Amygdala (tissue), 56 donors: ENCODE measurements at places on chromosomes 7 and 10.

- no peak for DNase-seq
Observed at GRCh38 chr10:6871128-6871527, 291.1 kb upstream of the PRKCQ start.

- DNase-seq, result no peak
Observed at GRCh38 chr10:108427146-108427545, 1262.6 kb upstream of the SORCS1 start.

GRCh38 chr10:59976909-59977308 is 70.6 kb upstream of the CCDC6 start:
- no peak for DNase-seq

DNA sequence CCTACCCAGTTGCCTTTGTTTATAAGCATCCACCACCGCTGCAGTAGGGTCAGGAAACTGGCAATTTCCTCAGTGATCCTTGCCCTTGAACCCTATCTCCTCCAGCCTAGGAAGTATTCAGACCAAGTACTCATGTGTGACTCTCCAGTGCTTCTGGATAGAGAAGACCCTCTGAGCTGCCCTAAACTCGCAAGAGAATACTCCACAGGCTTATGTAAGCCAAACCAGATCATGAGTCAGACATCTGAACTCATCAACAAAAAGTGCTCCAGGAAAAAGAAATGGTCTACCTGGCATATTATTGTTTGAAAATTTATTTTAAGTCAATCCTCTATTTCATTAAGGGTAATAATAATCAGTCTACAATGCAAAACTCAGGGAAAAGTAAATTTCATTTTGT is 101.3 kb downstream of the KAT6B start:
- no peak for DNase-seq

DNA sequence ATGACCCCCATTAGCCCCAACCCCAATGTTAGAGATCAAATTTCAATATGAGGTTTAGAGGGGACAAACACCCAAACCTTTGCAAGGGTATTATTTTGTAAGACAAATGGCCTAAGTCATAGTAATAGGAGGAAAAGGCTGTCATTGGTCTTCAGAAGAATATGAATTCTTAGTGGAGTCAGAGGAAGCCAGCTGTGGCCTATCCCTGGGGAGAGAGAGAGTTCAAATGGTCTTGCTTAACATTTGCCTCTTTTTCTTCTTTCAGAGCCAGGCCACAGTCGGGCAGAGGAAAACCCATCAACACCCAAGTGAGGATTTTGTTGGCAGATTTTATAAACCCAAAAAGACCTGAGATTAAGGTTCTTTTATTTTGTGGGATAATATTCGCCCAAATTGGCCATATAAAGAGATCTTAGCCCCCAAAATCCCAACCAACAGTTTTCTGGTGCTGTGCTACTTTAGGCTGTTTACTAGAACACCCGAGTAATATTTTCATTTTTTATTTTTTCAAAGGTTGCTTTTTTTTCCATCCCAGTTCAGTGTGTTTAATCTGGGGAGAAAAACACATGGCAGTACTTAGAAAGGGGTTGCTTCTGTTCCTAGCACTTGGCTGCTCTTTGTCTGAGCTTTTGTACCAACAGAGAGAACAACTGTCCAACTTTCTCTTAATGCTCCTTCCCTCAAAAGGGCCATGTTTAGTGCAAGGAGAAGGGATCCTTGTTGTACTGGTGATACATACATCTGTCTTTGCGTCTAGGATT is 26.8 kb upstream of the ARMC3 start:
- no peak for DNase-seq

DNA sequence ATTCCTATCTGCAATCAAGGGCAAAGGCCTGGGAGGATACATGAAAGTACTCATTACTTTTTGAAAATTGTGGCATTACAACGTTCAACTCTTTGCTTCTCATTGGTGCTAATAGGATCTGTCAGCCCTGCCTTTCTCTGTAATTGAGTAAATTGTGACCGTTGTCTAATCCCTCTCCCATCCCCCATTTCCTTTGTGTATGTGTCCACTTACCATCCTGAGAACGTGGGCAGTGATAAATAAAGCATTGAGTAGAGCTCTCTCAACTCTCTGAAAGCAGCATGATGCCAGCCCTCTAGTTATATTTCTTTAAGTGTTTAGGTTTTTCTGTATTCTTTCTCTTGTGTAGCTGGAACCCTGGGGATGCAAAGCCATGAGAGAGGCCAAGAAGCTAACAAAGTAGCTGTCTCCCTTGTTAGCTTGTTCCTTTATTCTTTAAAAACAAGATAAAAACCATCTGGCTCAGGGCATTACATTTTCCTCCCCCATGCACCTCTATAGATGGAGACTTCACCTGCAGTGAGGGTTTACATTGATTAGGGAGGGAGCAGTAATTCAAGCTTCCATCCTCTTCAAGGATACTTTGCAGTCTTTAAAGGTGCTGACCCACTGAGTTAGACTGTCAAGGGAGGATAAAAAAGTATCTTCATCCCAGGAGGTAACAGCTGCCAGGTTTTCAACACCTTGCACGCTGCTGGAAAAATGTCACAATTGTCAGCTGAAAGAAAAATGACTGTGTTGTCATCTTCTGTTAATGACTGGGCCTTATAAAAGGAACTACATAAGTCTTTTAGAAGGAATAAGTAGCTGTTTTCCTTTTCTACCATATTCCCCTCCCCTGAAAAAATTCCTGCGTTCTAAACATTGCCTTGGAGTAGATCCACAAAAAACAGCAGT is 112.3 kb downstream of the BTRC start:
- DNase-seq, result no peak

DNA sequence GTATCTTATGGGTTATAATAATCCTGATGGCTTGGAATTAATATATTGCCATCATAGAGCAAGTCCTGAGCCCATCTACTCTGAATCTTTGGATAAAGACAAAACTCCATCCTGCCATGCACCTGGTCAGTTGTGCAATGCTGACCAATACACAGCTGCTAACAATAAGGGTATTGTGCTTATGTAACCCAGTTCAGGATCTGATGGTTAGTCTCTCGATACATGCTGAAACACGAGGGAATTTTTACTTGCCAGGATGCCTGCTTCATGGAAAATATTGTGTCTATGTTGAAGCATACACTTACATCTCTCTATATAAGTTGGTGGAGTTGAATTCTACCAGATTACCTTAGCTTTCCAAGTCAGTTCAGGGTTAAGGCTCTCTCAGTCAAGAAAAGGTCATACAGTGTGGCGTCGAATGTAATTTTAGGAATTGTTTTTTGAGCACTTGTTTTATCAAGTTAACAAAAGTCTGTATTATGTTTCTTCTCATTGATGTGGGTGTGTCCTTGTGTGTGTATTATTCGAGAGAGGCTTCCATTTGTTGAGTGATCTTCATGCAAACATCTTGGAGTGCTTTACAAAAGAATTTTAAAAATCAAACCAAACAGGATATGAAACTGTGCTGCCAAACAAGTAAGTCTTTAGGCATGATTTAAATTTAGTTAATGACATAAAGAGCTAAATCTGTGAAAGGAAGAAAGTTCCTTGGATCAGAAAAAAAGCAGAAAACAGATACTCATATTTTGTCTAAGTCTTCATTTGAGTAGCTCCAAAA is 449.1 kb downstream of the SUGCT start:
- DNase-seq, result no peak

- DNase-seq, result no peak
Observed at GRCh38 chr7:139940866-139941265, 111.8 kb downstream of the TBXAS1 start.

DNA sequence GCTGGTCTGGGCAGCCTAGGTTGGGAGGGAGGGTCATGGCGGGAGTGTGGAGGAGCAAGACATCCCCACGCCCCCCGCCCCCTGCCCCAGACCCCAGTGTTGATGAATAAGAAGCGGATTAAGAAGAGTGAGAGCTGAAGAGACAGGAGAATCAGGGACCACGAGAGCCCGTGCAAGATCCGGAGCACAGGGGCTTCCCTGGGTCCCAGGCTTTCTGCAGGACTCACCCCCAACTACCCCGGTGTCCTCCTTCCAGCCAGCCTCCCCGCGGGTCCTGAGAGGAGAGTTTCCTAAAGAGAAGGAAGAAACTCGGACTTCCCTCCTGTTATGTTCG is 20.1 kb downstream of the GHRHR start:
- no peak for DNase-seq

- DNase-seq, result no peak
Observed at GRCh38 chr10:129131457-129132132, 335.4 kb upstream of the MGMT start.

- no peak for DNase-seq
Observed at GRCh38 chr7:102412548-102412947, 16.4 kb downstream of the PRKRIP1 start.

- no peak for DNase-seq
Observed at GRCh38 chr7:137920637-137921399, 74.0 kb upstream of the DGKI start.

DNA sequence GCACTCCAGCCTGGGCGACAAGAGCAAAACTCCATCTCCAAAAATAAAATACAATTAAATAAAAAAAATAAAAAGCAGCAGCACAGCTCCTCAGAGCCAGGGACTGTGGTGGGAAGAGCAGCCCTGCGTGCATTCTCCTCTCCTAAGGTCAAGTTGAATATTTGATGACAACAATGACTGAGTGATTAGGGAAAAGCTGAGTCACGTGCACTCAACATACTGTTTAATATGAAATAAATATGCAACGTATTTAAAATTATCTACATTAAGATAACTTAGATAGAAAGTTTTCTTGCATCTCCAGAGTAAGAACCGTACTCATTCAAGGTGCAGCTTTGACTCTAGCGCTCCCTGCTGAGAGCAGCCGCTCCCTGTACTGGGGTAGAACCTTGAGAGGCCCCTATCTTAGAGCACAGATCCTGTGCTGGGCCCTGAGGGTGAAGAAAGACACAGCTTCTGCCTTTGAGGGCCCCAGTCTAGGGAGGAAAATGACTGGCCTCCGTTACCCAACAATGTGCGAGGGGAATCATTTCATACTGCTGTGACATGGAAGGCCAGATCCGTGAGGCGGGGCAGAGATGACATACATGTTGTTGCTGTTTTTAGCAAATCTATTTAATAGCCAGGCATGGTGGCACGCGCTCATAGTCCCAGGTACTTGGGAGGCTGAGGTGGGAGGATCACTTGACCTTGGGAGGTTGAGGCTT is 81.1 kb downstream of the SVIL start:
- no peak for DNase-seq
